Heart left ventricle (tissue), 16 donors: ENCODE measurements at places on chromosomes 4 and X. TPM values are rescaled to one million over a fixed set of nuclear protein-coding genes. Genes with fewer than 3 reads are reported as not detected.
A peak's percentile ranks its signal among the peaks of the same experiment; 100 is the strongest.

Gene KLKB1
- 0.80 TPM for total RNA-seq

- DNase-seq = no peak
Measured at GRCh38 chrX:130094696-130095095, 15.6 kb downstream of the ELF4 start.

- no peak for DNase-seq
Measured at GRCh38 chrX:138638996-138639395, 72.5 kb downstream of the FGF13 start.

- DNase-seq = no peak
Measured at GRCh38 chrX:618761-619450, 11.7 kb upstream of the SHOX start.

GRCh38 chr4:142812091-142812490 lies 34.0 kb downstream of the INPP4B start:
- DNase-seq = no peak

DNA sequence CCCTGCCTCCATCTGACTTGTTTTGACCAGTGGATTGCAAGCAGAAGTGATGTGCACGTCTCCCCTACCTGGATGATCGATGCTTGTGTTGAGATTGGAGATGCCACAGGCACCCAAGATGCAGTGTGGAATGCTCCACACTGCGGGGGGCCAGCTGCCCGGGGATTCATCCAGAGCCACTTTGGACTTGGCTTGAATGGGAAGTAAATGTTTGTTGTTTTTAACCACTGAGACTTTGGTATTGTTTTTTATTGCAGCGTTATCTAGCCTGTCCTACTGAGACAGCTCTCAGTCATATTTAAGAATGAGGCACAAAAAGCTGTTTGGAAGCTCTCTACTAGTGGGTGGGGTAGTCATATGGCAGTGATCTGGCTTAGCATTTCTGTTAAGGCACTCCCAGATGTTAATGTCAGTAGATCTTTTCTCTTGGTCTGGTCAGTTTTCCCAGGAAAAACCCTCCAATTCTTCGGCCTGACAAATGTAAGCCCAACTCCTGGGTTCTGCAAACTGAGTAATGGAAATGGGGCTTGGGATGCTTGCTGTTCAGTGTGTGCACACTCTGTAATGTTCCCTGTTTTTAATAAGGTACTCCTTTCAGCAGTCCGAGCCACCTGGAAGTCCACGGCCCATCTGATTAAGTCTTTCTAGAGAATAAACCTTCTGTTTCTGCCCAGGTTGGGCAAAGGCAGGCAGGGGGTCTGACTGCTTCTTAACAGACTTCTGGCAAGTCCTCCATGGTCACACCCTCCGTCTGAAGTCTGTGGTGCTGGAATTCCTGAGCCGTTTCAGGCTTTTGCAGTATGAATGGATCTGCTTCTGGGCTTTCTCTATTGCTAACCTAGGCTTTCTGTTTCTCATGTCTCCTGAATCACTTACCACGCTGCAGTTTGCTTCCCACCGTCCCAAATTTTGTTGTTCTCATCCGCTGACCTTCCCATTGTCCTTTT lies 74.8 kb downstream of the WWC2 start:
- no peak for DNase-seq

Gene FTSJ1
- 32.2 TPM for total RNA-seq

- peak; percentile 72 for DNase-seq
Measured at GRCh38 chr4:88610771-88611170, 18.5 kb downstream of the HERC3 start.

- DNase-seq = no peak
Measured at GRCh38 chr4:33577791-33578190, 2666.5 kb downstream of the ARAP2 start.

- no peak for DNase-seq
Measured at GRCh38 chr4:74536557-74536956, 91.6 kb downstream of the AREG start.

Gene LNX1
- total RNA-seq = 7.1 TPM

- DNase-seq = no peak
Measured at GRCh38 chr4:139942241-139942640, 211.7 kb downstream of the MAML3 start.

Gene JADE3
- 11.2 TPM for total RNA-seq

DNA sequence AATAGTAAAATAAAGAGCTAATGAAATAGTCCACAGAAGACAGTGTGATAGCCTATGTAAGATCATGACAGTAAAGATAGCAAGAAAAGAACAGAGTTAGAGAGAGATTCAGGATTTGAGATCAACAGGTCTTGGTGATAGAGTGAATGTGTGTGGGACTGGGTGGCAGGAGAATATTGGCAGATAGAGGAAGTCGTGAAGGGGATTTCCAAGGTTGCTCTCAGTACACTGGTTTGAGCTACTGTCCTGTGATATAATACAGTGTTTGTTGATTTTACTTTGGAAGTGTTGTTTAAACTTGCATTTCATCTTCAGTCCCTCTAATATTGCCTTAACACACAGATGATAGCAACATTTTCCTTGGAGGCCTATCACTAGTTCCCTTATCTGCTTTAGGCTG lies 44.1 kb downstream of the DTHD1 start:
- no peak for DNase-seq

GRCh38 chrX:115889121-115889890 lies 281.2 kb upstream of the AGTR2 start:
- DNase-seq = no peak

Gene DGKK
- total RNA-seq = not detected

DNA sequence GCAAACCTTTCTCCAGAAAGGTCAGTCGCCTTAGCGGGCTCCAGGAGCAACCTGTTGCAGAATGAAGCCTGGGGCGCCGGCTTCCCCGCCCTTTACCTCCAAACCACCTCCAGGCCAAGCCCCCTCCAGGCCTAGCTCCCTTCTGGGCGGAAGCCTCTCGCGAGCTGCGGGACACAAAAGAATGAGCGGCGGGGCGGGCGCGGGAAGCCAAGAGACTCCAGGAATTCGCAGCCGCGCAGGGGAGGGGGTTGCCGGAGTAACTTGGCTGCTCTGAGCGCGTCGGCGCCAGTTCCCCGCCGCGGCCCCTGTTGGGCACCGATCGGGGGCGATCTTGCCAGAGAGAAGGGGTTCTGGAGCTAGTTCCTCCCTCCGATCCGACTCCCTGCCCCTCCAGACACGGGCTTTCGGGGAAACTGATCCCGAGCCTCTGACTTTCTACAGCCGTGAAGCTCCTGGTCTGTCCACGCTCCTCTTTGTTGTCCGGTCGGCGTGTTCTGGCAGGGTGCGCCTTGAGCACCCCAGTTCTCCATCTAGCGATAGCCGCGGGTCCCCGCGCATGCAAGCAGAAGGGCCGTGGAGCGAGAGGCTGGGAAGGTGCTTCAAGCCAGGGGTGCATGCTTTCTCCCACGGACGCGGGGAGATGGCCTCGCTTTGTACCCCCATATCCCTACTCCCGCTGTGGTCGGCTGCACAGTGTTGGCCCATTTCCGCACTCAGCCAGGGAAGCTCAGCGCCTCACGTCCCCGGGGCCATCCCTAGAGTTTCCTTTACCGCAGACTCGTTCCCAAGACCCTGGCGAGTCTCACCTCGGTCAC lies 1.2 kb downstream of the PROM1 start:
- DNase-seq = peak; percentile 49

GRCh38 chr4:154722262-154722661 lies 21.5 kb upstream of the LRAT start:
- DNase-seq = no peak

Gene ETDB
- total RNA-seq = not detected

DNA sequence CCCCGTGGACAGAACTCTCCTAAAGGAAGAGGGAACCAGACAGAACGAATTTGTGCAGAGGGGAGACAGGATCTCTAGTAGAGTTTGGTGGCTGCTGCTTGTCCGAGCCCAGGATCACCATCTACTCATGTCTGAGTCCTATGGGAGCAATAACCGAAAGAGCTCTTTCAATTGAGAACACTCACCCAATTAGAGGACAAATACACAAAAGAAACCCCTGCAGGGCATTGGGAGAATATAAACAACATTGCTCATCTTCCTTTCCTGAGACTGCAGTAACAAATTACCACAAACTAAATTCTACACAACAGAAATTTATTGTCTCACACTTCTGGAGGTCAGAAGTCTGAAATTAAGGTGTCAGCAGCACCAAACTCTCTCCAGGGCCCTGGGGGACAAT lies 65.6 kb downstream of the SPINK2 start:
- no peak for DNase-seq

- peak; percentile 19 for DNase-seq
Measured at GRCh38 chr4:3412257-3413020, 29.3 kb upstream of the HGFAC start.

Gene ABLIM2
- 14.8 TPM for total RNA-seq

- DNase-seq = no peak
Measured at GRCh38 chr4:133152831-133153481, 3.9 kb downstream of the PCDH10 start.

DNA sequence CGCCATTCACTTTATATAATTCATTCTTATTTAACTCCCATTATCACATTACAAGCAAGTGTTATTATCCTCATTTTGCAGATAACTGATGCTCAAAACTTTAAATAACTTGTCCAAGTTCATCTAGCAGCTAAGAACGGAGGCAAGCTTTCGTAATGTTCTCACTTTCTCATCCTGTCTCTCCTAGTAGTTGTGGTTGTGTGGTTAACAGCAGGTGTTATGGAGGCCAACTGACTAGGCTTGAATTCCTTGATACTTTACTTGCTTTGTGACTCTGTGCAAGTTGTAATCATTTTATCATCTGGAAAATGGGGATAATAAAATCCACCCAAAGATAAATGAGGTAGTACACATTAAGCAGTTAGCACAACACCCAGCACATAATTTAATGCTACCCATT lies 109.9 kb upstream of the PTPN13 start:
- no peak for DNase-seq

Gene CD38
- 1.0 TPM for total RNA-seq

DNA sequence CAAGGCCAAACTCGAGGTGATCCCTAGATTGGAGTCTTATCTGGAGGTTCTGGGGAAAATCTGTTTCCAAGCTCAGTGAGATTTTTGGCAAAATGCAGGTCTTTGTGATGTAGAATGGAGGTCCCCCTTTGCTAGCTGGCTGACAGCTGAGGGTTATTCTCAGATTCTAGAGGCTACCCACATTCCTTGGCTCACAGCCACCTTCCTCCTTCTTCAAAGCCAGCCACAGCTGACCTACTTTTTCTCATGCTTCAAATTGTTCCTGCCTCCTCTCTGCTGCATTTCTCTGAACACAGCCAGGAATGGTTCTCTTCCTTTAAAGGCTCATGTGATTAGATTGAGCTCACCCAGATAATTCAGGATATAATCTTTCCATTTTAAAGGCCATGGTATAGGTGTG lies 86.9 kb downstream of the VCX3A start:
- no peak for DNase-seq
